T-helper 2 cell treated with Interferon-gamma antibody and Interleukin-4, amounts not matched to agents 5 μg/mL and 100 μg/mL, for 36 hours (primary cell): ENCODE measurements at places on chromosomes 7 and 10.
A peak's percentile ranks its signal among the peaks of the same experiment; 100 is the strongest.

DNA sequence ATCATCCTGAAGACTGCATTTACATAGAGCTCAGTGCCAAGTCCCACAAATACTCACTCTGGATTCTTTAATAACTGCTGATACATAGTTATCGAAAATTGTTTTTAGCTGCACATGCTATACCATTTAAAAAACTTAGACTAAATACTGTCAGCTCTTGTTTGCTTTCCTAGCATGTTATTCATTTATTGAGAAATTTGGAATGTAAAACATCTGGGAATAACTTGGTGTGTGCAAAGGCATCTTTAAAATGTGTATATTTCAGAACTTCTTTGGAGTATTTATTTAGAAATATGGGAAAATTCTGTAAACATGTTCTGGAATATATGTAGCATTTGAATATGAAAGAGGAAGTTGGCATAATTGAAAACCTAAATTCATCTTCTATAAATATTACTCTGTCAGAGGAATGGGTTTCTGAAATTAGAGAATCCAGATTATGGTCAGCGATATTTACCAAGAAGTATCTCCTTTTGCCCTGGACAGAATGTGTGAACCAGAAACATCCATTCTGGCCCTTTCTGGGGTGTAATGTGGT, 119.7 kb downstream of the ARID5B start:
- no peak for DNase-seq

- DNase-seq: no peak
These were observed 57.8 kb downstream of the TRIL start for GRCh38 chr7:28900311-28900710.

- no peak for DNase-seq
These were observed 398.9 kb downstream of the PHTF2 start for GRCh38 chr7:78197447-78197846.

DNA sequence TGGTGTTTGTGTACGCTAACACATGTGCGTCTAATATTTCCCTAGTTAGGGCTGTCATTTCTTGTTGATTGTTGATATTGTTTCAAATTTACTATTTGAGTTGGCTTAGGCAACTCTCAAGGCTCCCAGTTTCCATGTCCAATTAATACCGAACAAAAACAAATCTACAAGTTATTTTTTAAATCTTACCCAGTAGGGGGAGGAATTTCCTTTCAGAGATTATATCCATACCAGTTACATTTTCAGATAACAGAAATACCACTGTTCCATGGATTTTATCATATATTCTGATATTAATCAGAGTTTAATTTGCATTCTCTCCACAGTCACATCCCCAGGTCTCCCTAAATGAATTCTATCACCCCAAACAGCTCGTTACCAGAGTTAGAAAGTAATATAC, 7.2 kb upstream of the AKR1B10 start:
- no peak for DNase-seq

- no peak for DNase-seq
These were observed 636.6 kb upstream of the DPP6 start for GRCh38 chr7:153415632-153416031.

- no peak for DNase-seq
These were observed 42.3 kb downstream of the RELN start for GRCh38 chr7:103947026-103947655.

- no peak for DNase-seq
These were observed 36.3 kb upstream of the IKZF1 start for GRCh38 chr7:50268223-50268622.

- no peak for DNase-seq
These were observed 64.9 kb downstream of the CRPPA start for GRCh38 chr7:16356301-16356958.

DNA sequence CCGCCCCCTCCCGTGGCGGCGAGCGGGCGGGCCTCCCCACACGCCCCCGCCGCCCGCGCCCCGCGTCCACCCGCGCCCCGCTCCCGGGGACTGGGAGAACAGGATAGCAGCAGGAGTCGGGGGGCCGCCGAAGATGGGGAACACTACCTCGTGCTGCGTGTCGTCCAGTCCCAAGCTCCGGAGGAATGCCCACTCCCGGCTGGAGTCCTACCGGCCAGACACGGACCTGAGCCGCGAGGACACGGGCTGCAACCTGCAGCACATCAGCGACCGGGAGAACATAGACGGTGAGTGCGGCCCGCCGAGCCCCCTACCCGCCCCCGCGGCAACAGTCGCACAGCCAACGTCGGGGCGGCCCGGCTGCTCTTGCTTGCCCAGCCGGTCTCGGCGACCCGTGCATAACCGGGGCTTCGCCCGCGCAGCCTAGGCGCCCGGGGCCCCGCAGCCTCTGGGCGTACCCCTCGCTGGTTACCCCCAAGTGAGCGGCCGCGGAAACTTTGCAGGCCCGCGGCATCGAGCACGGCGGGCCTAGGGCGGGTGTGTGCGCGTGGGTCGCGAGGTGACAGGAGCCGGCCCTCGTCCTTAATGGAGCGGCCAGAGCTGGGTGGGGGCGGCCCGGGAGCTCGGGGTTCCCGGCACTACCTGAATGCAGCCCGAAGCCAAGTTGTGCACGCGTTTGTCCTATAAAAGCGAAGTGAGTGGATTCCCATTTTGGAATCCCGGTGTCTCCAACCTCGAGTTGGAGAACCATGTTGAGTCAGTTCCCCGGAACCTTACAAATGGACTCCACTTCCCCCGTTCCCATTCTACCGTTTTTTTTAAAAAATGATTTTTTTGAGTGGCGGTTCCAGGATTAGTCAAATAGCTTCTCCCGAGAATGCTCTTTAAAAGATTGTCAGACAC, 863 bp downstream of the CCNY start:
- DNase-seq: peak; percentile 40

DNA sequence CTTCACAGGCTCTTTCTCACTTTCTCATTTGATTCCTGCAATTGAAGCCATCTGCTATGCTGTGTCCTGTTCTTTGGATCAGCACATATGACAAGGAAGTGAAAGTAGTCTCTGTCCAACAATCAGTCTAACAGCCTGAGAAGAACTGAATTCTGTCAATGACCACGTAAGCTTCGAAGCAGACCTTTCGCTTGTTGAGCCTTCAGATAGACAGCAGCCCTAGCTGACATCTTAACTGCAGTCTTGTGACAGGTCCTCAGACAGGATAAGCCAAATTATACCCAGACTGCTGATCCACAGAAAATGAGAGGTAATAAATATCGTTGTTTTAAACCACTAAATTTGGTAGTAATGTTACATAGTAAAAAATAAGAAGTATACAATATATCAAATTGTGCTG, 691.0 kb upstream of the LRRTM3 start:
- no peak for DNase-seq

DNA sequence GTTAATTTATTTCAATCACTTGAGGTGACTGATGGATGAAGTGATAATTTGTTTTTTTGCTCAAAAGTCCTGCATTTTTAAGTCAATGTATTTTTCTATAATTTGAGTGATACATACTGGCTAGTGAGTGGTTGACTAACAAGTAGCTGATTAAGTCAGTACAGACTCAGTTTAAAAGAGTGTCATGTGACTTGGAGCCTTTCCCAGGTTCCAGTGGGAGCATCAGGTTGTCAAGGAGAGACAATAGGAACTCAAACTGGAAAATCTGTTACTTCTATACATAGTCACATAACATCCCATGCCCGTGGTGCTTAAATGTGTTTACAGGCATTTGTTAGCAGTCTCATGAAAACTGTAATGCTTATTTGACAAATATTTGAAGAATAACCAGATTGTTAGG, 154.7 kb downstream of the ANK3 start:
- DNase-seq: no peak

DNA sequence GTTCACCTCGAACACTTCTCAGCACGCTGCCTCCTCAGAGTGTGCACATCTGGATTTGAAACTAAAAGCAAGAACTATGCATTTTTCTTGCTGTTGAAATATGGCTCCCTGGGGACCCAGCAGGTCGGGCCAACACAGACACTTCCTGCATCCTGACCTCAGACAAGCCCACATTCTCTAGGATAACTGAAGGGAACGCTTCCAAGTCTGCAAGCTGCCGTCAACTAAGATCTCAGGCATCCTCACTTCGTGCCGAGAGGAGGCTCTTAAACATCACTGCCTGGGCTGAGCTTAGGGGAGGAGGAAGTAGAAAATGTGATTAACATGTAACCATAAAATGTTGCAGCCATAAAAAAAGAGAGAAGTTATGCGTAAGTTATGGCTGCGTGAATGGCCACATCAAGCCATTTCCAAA, 65.5 kb downstream of the PYROXD2 start:
- no peak for DNase-seq

DNA sequence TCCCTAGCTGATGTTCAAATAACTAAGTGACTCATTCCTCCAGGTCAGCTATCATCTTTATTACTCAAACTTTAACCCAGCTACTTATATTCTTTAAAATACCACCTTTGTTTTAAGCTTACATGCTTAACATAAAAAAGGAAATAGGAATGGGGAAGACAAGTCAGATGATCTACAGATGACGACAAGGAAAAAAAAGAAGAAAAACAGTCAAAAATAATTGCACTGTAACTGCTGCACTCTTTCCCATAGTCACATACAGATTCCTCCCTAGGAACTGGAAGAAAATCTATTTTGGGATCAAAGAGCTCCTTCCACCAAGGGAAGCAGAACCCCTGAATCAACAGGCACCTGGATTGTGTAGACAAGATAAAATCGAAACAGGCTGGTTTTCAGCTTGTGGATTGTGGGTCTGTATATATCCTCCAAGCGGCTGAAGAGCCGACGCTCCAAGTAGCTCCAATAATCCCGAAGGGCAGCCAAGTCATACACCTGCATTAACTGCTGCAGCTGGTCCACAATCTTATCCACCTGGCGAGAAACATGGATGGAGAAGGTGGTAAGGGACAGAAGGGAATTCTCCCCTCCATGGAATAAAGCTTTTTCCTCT, 2.0 kb downstream of the WDR91 start:
- no peak for DNase-seq

GRCh38 chr7:19378345-19378714, 233.1 kb upstream of the FERD3L start:
- no peak for DNase-seq

- DNase-seq: no peak
These were observed 380.4 kb upstream of the SORCS1 start for GRCh38 chr10:107544706-107545520.

- no peak for DNase-seq
These were observed 217.9 kb downstream of the ADARB2 start for GRCh38 chr10:1519391-1519790.

DNA sequence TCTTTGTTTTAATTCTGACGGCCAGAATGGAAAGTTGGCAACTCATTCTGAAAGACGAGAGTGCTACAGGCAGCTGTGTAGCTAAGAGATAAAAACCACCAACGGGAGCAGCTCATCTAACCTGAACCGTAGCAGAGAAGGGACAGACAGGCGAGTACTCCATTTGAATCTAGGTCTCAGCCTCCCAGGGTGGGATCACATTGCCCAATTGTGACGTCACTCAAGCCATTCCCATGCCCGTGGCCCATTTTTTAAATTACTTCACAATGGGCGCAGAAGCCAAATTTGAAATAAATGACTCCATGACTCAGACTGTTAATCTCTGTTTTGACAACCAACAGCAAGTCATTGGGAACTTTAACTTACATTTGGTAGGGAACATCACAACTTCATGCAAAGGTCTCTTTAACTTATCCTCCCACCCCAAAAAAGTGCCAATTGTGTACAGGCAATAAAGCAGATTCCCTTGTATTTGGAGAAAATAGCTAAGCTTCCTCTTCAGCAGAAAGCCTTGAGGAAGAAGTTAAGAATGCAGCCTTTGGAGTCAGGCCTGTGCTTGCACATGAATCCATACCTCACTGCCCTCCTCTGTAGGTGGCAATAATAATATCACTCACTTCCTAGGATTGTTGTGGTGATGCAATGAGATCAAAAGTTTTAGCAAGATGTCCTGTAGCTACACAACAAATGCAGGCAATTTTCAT, 93.2 kb upstream of the KIF5B start:
- DNase-seq: peak; percentile 79

DNA sequence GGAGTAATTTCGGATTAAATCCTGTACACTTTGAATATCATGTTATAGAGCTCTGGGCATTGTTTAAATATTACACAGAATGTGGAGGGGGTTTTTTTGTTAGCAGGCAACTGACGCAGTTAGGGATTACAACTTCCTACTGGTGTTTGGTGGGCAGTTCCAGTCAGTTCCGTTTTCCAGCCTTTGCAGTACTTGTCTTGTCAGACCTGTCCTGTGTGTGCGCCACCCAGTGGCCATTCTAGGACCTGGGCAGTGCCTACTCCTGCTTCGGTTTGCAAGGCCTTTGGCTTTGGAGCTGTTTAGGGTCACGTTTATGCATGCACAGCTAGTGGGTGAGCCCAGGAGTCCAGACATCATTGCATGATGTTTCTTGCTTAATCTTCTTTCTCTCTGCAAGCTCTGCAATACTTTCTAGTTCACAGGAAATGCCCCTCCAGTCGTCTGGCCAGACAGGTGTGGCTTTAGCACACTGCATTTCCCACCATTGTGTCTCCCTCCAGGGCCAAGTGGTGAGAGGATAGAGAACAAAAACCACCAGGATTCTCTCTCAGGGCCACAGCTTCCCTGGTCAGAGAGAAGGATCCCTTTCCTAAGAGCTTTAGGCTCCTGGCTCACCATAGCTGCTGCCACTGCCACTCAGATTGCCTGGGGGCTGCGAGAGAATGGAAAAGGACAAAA, 96.5 kb upstream of the TARP start:
- DNase-seq: peak; percentile 74

DNA sequence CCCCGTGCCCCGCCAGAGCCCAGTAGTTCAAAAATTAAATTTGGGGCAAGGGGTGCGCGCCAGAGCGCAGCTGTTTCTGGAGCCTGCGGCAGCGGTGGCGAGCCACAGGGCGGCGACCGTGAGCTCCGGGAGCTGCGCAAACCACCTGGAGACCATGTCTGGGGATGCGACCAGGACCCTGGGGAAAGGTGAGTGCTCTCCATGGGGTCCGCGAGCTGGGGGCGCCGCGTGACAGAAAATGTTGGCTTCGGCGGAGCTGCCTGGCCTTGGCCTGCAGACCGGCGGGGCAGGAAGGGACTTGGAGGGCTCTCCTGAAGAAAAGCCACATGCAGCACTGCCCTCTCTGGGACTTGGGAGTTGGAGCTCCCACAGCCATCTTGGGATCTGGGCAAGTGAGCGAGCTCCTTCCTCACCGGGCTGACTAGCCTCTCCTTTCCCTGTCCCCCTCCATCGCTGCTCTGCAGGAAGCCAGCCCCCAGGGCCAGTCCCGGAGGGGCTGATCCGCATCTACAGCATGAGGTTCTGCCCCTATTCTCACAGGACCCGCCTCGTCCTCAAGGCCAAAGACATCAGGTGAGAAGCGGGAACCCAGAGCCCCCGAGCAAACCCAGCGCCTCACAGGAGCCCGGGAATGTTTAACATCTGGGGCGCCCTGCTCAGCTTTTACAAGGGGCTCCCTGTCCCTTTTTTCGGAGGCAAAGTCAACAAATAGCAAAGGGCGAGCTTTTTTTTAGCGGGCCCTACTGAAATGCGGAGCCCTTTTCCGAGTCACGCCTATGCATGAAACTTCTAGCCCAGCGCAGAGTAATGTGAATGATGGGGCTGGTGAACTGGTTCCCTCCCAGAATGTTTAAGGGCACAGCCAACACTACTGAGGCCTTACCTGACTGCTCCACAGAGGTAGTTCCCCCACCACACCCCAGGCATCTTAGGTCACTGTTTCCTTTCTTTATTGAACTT, 6.1 kb downstream of the GSTO2 start:
- DNase-seq: peak; percentile 37

GRCh38 chr7:98162758-98163157, 48.5 kb upstream of the BHLHA15 start:
- DNase-seq: no peak
